ENCODE measurements at places on chromosomes 1 and 21.

DNA sequence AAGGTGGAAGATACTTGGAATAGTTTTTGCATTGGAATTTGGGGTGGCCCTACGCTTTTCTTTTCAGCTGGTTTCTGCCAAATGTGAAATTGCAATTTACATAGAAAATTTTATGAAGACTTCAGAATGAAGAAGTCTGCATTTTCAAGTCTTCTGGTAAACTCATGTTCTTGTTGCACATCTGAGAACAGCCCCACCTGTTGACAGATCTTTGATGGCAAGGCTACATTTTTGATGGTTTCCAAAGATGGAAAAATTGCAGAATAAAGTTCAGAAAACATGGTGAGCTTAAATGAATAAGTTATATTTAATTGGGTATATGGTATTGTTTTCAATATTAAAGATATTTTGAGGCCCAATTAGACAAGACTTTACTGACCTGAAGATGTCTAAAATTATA lies 25.4 kb downstream of the OLFM3 start:
- DNase-seq = no peak

- no peak for DNase-seq
Measured at GRCh38 chr1:40803902-40804301, 20.3 kb downstream of the KCNQ4 start.

- DNase-seq = no peak
Measured at GRCh38 chr21:41763996-41764395, 2.9 kb downstream of the RIPK4 start.

DNA sequence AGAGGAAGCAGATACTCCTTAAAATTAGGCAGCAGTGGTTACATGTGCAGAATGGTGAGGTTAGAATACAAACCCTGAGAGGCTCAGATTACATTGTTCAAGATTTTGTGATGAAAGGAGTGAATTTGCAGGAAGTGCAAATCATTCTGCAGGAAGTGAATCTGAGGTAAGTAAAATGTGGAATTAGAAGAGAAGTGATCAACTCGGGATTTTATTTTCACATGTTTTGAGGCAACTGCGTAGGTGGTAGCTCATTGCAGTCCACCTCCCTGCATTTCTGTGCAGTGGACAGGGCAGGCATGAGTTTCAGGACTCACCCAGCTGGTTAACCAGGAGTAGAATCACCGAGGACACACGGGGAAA lies 2.1 kb upstream of the PLA2G2C start:
- no peak for DNase-seq

DNA sequence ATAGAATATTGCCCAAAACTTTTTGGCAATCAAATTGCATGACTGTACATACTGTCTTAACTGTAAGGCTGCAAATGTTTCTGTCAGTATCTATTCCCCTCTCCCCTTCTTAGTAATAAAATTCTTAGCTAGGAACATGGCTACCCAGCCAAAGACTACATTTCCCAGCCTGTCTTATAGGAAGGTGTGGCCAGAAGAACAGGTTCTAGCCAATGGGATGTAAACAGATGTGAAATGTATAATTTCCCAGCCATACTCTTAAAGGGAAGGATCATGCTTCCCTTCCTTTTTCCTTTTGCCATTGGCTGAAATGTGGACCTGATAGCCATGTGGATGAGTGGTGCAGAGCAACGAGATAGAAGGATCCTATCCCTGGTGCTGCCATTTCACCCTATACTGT lies 7.0 kb upstream of the HIVEP3 start:
- no peak for DNase-seq

DNA sequence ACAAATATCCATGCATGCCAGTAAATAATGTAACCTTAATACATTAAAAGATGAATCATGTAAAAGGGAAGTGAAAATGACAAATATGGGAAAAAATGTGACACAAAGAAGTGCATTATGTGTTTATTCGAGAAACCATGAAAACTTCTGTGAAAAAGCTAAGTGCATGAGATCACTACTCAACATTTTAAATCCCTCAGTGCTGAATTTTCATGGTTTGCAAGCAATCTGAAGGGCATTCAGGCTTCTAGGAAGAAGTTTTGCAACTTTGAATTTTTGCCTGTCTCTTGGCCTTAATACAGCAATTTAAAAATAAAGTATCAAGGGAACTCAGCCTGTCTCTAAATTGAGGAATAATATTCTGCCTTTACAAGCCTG lies 78.2 kb downstream of the MAP3K7CL start:
- DNase-seq = no peak

DNA sequence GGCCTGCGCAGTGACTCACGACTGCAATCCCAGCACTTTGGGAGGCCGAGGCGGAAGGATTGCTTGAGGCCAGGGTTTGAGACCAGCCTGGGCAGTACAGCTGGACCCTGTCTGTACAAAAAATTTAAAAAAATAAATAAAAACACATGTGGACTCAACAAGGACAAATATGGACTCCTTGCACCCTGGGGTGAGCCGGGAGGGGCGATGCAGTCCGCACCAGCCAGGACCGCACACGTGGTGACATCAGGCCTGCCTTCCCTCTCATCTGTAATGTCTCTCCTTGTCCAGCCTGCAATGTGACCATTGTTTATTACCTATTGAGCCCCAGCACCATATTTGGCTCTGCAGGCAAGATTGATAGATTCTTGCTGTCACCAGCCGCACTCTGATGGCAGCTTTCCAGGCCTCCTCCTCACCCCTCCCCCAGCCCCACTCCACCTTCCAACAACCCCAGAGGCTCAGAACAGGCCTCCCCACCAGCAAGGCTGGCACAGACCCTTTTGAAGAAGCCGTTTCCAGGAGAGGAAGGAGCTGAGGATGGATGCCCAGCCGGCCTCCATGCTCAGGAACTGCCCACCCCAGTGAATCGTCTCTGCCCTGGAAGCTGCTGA lies 55.2 kb downstream of the IRF2BP2 start:
- no peak for DNase-seq

DNA sequence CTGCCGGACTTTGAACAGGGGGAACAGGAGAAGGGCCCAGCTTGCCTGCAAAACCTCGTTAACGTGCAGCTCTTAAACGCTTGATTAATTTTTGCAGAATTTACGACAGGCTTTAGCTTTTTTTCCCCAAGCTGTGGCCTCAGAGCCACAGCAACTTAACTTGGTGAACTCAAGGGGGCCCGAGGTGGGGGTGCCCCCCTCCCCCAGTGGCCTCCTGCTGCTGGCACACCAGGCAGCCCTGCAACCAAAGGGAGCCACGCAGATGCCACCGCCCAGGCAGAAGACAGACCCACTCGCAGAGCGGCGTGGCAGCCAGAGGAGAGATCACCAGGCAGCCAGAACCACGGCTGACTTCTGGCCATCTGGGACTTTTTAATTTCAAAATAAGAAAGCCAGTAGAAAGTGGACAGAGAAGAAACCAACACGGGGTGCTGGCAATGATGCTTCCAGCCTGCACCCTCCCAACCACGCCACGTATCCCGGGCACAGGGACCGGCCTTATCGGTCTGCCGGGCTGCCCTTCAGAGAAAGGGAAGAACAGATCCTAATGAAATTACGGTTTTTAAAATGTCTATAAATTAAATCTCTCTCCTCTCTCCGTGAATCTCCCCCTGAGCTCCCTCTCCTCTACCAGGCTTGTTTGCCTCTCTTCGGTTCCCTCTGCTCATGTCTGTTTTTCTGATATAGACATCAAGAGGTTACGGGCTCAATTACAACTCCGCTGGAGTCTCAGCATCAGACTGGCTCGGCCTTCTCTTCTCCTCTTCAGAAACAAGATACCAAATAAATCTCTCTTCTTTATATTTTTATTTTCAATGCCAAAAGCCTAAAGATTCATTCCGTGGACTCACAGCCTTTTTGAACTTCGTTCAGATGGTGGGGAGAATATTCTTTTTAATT lies 6.4 kb downstream of the CASZ1 start:
- no peak for DNase-seq

DNA sequence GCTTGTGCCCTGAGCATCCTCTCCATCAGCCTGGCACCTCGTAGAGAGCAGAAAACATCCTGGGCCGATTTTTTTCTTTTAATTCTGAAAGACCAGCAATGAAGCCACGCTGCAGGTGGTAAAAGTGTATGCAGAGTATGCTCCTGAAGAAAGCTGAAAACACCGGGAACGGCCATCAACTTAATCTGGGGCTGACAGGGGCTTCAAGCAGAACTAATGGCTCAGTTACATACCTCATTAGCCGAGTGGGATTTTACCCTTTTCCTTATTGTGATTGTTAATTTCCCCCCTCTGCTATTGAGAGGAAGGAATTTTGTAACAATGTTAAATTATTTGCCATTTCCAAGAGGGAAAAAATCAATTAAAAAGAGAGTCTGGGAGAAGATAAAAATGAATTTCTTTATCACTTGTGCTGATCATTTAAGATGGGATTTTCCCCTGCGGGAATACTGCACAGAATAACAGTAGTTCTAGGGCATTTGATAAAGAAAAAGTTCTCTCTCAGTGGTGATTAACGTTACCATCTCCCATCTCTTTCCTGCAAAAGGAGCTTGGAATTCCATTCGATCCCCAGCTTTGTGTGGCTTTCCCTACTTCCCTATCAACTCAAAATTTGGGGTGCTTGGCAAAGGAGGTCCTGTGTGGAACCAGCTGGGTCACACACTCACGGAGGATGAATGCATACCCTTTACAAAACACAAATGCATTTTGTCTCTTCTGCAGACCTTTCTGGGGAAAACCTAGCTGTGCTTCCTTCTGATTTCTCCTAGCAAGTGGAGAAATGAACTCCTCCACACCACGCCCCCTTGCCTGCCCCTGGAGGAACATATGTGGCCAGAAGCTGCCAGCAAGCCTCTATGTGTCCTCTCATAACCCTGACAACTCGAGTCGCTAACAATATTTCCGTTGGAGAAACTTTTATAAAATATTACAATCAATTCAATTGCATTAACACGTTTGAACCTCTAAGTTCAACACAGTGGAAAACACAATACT lies 70.9 kb downstream of the RRAGC start:
- DNase-seq = no peak

DNA sequence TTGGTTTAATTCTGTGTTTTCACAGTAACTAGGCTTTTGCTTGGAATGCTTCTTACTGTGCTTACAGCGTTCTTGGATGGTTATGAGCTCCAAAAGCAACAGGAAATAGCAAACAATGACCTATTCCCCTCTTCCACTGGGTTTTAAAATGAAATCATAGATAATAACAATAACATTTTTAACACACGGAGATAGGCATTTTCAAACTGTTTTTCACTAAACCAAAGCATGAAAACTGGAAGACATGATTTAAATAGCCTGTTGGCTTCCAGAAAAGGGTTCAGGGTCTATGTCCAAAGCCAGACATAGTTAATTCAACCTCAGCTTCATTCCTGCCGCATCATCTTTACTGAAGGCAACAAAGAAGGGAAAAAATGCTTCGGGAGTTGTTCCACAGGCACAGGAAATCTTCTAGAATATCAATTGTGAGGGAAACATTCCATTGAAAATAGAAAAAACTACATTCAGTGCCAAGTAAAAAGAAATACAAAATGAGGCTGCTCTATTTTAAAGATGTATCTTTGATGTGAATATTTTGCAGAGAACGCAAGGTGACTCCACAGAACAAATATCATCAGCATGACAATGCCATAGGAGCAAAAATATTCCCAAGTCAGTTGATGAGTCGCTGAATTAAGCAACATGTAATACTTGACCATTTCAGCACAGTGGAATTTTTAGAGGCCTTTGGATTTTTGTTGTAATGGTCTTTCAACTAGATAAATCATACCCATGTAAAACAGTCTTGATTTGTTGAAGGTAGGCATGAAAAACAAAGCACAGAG lies 80.7 kb downstream of the NID1 start:
- DNase-seq = no peak

- no peak for DNase-seq
Measured at GRCh38 chr21:40564318-40564717, 282.6 kb downstream of the DSCAM start.

DNA sequence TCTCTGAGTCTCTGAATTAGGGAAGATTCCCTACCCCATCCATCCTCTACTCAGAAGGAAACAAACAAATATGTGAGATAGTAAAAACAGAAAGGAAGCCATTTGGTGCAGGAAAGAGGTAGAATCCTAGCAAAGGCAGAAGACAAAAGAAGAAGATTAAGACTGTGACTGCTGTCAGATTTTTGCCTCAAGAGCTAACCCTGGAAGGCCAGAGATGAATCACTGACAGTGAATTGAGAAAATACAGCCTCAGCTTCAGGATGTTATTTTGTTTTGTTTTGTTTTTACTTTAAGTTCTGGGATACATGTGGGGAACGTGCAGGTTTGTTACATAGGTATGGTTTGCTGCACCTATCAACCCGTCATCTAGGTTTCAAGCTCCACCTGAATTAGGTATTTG lies 31.7 kb downstream of the DSTYK start:
- no peak for DNase-seq

- no peak for DNase-seq
Measured at GRCh38 chr1:31399976-31400375, 13.0 kb upstream of the SERINC2 start.
